Fibroblast of pulmonary artery (primary cell): ENCODE measurements at places on chromosomes 11 and 22.

DNA sequence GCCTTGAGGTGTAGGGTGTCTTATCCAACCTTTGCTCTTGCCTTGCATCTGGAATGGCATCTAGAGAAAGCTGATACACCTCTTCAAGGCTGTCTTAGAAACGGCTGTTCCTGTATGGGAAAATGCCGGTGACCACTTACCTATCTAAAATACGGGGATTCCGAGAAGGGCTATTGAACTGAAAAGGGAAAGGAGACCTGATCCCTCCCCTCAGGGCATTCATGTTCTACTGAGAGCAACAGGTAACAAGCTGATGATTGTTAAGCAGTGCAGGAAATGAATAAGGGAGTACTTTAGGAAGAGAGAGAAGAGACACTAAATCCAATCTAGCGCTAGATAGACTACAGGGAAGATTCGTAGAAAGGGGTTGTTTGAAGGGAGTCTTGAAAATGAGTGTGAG is 1388.1 kb downstream of the FAM181B start:
- no peak for DNase-seq

DNA sequence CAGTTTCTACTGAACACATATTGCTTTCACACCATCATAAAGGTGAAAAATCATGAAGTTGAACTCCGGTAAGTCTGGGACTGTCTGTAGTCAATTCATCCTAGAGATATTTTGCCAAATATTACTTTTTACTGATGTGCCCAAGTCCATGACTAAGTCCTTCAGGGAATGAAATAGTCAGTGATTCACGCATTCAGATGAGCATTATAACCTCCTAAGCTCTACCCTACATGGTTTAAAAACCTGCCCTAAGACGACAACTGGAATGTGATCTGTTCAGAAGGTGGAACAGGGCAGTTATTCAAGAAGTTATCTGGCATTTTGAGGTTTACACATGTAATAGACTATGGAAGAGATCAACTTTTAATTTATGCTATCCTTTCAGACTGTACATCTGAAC is 125.6 kb downstream of the TRPC6 start:
- DNase-seq: peak; percentile 11

- DNase-seq: no peak
These were observed 32.9 kb downstream of the KCNJ1 start for GRCh38 chr11:128834157-128834556.

GRCh38 chr11:35376613-35377012 is 42.7 kb downstream of the SLC1A2 start:
- no peak for DNase-seq

DNA sequence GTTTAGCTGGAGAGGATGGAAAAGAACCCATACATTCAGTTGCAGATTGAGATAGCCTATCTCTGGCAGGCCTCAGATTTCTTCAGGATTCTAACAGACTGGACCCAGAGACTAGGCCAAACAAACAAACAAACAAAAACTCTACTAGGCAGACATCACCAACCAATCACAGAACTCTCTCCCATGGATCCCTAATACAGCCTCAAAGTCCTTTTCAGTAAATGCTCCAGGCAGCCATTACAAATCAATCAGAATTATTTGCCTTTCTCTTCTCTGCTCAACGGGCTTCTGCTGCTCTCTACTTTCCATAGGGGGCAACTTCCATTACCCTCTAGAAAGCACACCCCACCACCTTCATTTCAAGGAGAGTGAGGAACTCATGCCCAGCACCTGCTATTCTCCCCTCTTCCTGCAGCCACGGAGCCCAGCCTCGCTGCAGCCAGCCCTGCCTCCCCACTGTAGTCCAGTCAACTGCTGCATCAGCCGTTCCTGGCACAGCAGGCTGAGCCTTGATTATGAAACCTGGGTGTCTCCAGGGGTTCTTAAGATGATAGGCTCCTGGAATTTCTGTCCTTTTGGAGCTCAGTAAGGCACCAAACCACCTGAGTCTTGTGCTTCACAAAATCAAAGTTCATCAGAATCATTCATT is 19.0 kb upstream of the SMIM35 start:
- DNase-seq: no peak
